ENCODE measurements at places on chromosomes 5 and 9. TPM values are rescaled to one million over a fixed set of nuclear protein-coding genes. Genes with fewer than 3 reads are reported as not detected.

DNA sequence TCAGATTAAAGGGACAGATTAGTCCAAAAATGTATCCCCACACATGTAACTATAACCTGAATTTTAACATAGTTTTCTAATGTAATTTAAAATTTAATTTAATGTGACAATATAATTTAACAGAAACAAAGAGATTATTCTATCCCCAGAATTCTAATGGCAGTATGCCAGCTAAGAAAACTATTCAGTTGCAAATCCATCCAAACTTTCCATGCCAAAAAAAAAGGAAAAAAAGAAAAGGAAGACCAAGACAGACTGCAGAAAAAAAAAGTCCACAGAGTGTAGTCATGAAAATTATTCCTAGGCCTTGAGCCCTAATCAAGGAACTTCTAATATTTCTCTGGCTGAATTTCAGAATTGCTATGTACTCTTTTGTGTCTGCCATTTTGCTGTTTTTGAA, 217.6 kb downstream of the CDH18 start:
- H3K27ac ChIP-seq: no peak overlapping the region
- H3K4me1 ChIP-seq: no peaks in the 10 kb centered on the region
- no peaks in the 10 kb centered on the region for H3K27me3 ChIP-seq
- H3K4me3 ChIP-seq: no peak overlapping the region
- H3K36me3 ChIP-seq: no peaks in the 10 kb centered on the region

GRCh38 chr5:89268460-89268859, 385.5 kb upstream of the MEF2C start:
- H3K4me1 ChIP-seq: no peaks in the 10 kb centered on the region
- no peak overlapping the region for H3K4me3 ChIP-seq
- no peak for DNase-seq
- no peak overlapping the region for H3K27ac ChIP-seq
- no peaks in the 10 kb centered on the region for H3K27me3 ChIP-seq

DNA sequence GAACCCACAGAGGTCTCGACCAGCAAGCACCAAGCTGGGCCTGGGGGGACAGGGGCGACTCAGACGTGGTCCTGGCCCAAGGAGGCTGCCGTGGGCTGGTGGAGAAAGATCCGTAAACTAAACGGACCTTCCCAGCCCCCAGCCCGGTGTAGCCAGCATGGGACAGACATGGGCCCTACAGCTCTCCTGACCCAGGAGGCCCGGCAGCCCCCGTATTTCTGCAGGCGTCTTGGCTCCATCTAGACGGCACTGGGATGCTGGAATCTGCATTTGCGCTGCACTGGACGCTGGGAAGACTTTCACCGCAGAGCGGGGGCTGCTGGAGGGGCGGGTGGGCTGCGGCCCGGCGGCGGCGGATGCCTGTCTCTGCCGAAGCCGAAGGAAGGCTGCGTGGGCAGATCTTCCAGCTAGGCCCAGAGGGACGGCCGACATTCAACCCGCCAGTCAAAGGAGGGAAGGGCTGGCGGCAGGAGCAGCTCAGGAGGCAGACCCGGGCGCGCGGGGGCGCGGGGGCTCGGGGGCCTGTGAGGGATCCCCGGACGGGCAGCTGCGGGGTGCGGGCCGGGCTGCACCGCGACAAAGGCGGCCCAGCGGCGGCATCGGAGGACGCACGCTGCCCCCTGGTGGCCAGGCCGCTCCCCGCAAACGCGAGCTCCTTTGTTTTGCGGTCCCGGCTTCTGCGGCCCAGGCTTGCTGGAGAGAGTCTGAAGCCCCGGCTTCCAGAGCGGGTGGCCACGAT, 266.2 kb downstream of the NSG2 start:
- no peaks in the 10 kb centered on the region for H3K36me3 ChIP-seq
- H3K27me3 ChIP-seq: peaks cover 2% of the 10 kb centered on the region
- peak; percentile 64 for DNase-seq
- H3K4me1 ChIP-seq: peaks cover 4% of the 10 kb centered on the region

DNA sequence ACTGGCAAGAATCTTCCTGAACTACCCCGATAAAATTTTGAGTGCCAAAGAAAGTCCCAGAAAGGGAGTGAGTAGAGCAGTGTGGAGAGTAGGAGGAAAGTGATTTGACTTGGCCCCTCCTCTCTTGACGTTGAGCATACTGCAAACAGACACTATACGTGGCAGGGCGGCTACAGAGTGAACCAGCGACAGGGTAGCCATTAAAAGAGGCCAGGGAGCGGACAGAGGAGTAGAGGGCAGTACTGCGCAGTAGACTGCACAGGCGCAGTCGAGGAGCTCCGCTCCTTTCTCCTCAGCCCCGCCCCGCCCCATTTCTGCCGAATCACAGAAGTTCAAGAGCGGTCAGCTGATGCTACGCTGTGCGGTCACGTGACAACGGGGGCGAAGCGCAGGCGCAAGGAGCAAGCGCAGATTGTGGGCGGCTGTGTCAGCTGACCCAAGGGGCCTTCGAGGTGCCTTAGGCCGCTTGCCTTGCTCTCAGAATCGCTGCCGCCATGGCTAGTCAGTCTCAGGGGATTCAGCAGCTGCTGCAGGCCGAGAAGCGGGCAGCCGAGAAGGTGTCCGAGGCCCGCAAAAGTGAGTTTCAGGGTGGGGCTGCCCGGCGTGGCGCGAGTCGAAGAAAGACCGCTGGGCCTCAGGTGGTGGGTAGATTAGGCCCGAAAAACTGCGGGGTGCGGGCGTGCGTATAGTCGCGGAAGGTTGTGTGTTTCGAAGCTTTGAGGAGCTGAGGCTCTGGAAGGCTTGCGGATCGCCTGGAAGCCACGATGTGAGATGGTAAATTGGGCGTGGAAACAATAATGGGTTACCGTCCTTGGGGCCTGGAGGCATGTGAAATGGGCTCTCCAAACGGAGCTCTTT, at the start of gene ATP6V1G1:
ATP6V1G1 (plus strand) TSS at position 425 of the 858 bp plus-strand sequence; CDS start at position 495, 70 bp downstream.
- H3K4me1 ChIP-seq: peaks cover 17% of the 10 kb centered on the region
- peak; percentile 99 for DNase-seq
- H3K4me3 ChIP-seq: peak within 1 kb of the TSS; percentile 96
- H3K36me3 ChIP-seq: 0 out of 2 replicates have a peak, but pooled peaks cover 1% of the 10 kb centered on the region
- peak within 1 kb of the TSS; percentile 97 for H3K27ac ChIP-seq
- H3K27me3 ChIP-seq: no peaks in the 10 kb centered on the region

DNA sequence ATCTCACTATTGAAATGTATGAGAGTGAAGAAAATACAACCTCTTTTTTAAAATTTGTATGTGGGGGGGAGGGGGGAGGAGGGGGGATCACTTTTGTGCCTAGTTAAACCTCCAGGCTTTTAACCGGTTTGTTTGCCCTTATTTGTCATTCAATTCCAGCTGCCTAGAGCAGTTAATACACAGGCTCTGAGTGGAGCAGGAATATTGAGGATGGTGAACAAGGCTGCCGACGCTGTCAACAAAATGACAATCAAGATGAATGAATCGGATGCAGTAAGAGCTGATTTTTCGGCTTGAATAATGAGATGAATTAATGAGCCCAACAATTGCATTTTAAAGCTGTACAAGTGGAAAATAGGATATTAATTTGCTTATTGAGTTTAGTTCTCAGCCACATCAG, 28.7 kb upstream of the SNX24 start:
- no peak overlapping the region for H3K27ac ChIP-seq
- no peak for DNase-seq
- no peaks in the 10 kb centered on the region for H3K36me3 ChIP-seq
- no peak overlapping the region for H3K4me3 ChIP-seq
- no peaks in the 10 kb centered on the region for H3K4me1 ChIP-seq

- H3K27me3 ChIP-seq: no peaks in the 10 kb centered on the region
- H3K4me3 ChIP-seq: no peak within 1 kb of the TSS
- no peaks in the 10 kb centered on the region for H3K4me1 ChIP-seq
- H3K27ac ChIP-seq: no peak within 1 kb of the TSS
- H3K36me3 ChIP-seq: no peaks in the 10 kb centered on the region
Measured at GRCh38 chr5:141135030-141135717, at the start of gene PCDHB5. PCDHB5 (plus strand) TSS chr5:141135206; CDS start chr5:141135435, 229 bp downstream.

Gene CNTRL
- total RNA-seq: 14.9 TPM

Gene SLIT3
- 2.0 TPM for total RNA-seq

Gene CHSY3
- 0.46 TPM for total RNA-seq

Gene RAB24
- 31.7 TPM for total RNA-seq
